ENCODE measurements at places on chromosomes 1 and 21.

- no peak for DNase-seq
These were observed at the start of gene LIN28A for GRCh38 chr1:26410706-26411623. TSS of gene LIN28A (plus strand) at chr1:26410817. CDS start at chr1:26410892, 75 bp downstream.

DNA sequence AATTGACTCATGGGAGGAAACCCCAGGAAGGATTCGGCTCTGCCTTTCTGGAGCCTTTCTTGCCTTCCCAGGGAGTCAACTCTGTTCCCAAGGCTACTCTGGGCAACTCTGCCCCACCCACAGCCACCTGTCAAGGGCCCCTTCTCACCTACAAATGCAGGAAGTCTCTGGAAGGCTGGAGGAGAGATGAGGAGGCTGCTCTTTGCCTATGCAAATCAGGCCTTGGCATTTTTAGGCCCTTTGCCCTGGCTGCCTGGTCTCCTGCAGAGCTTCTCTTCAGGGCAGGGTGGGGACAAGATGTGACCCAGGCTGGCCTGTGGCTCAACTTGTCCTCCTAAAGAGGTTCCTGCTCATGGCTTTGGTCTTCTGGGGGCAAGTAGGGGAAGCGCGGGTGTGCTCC is 5.4 kb downstream of the SLC6A9 start:
- no peak for DNase-seq

DNA sequence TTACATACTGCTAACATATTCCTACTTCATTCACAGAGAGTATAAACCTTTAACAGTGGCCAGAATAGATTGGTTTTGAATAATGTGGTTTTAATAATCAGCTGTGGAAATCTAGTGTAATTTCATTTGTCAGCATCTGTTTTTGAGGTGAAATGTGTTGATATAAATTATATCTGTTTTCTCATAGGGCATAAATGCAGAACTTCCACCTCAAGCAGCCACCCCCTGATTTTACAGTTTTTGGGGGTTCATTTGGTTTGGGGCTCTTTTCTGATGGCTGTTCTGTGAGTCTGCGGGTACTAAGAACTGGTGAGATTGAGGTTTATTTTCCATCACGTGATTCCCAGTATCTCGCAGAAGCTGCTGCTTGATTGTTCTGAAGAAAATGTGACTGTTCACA is 23.2 kb downstream of the EDARADD start:
- DNase-seq: no peak

DNA sequence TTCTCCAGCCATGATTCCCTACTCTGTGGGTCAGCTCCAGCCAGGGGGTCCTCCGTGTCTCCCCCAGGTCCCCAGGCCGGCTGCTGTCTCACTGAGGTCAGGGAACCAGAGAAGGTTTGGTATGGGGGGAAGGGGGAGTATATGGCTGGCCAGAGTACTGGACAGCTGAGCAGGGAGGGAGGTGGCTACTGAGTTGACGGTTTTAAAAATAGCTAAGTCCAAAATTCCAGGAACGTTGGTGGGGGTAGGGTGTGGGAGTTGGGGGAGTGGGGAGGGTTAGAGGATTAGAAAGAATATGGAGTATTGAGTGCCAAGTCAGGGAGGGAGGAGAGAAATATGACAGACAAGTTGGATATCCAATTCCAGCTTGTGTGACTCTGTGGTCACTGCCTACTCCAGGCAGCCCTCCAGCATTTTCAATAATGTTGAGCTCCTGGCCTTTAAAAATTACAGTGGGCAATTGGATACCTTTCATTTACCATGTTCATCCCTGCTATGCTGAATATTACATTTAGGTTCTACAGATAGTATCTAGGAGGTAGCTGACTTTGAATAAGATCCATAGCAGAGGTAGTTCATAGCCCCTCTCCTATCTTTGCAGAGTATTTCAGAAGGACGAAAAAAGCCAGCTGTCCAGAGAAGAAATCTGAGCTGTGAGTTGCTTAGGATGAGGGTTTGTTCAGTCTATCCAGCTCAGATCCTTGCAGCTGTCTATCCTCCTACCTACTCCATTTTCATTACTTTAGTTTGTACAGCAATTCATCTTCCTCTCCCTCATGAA is at the start of gene HJV:
HJV (minus strand) TSS at position 114 of the 781 bp plus-strand sequence. CDS start 1,504 bp downstream, outside the sequence.
- DNase-seq: no peak

DNA sequence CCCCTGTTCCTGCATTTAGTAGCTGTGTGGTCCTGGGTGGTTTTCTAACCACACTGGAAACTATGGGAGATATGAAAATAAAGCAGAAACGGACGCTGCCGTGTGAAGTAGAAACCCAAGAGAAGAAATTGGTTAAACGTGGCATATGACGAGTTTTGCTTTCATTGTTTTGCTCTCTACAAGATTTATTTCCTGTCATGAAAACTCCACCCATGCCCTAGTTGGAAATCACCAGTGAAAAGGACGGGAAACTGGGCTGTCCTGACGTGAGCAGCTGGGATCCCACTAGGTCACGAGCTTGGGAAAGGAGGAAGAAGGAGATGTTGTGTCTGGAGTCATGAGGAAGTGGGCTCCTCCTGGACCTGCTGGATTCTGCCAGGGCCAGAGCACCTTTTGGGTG is 120.8 kb upstream of the GADD45A start:
- DNase-seq: no peak

- DNase-seq: no peak
These were observed 24.4 kb downstream of the TMCO4 start for GRCh38 chr1:19775317-19775716.

Data from NCI-H524 (cell line).